Naive thymus-derived CD8-positive, alpha-beta T cell (primary cell): ENCODE measurements at places on chromosomes 7 and 10. TPM values are rescaled to one million over a fixed set of nuclear protein-coding genes. Genes with fewer than 3 reads are reported as not detected.

The COL1A2 gene
- total RNA-seq: not detected

The HIBADH gene
- total RNA-seq: 18.3 TPM

The GSAP gene
- total RNA-seq: 25.8 TPM

The FAM180A gene
- total RNA-seq: not detected

The RRP12 gene
- total RNA-seq: 27.2 TPM

GRCh38 chr7:90180011-90180585 is 25.8 kb downstream of the STEAP1 start:
- H3K27ac ChIP-seq: no peak overlapping the region
- H3K36me3 ChIP-seq: no peaks in the 10 kb centered on the region
- H3K4me3 ChIP-seq: no peak overlapping the region
- peaks cover 9% of the 10 kb centered on the region for H3K27me3 ChIP-seq
- H3K4me1 ChIP-seq: peaks cover 7% of the 10 kb centered on the region

DNA sequence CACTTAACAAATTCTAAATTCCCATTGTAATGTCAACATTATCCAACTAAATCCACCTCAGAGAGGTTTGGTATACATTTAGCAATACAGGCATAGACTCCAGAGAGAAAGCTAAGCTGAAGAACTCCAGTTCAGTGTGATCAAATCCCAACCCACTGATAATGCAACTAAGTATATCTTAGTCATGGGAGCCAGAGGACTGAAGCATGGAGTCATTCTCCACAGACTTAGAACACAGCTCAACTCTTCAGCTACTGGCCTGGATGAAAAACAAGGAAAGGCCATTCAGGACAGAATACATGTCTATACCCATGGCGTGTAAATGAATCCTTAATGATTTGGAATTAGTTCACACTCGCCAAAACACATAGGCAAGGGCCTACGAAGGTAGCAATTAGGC is 27.9 kb downstream of the NOC3L start:
- no peaks in the 10 kb centered on the region for H3K27me3 ChIP-seq
- H3K36me3 ChIP-seq: peaks cover 50% of the 10 kb centered on the region
- DNase-seq: no peak
- no peak overlapping the region for H3K27ac ChIP-seq
- no peak overlapping the region for H3K4me3 ChIP-seq

DNA sequence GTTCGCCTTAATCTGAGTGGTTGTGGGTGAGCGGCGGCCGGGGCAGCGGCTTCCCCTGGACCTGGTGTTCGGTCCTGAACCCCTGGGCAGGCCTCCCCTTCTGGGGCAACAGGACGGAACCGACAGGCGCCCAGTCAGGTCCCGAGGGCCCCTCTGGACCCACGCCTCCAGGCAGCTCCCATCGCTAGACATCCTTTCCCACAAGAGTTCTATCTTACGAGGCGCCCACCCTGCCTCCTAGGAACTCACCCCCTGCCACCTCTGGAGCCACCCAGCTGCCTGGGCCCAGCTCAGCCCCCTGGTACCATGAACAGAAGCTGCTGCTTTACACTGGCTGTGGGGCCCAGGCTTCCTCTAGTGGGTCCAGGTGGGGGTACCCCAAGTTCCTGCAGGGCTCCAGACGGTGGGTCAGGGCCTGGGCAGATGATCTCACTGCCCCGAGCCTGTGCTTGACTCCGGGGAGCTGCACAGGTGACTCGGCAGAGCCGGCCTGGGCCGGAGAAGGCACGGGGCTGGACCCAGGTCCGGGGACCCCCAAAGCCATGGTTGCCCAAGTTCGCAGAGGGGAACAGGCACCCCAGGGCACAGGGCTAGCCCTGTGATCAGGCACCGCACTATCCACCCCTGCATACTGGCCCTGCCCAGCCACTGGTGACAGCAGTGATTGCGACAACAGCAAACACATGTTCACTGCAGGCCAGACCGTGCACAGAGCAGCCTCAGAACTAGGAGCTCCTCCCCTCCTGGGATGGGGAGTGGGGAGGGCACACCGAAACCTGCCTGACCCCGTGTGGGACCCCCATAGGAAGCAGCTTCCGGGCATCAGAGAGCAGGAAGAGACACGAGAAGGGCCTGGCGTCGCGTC is 180.3 kb downstream of the ELFN1 start:
- DNase-seq: no peak
- no peaks in the 10 kb centered on the region for H3K27me3 ChIP-seq
- no peak overlapping the region for H3K4me3 ChIP-seq

DNA sequence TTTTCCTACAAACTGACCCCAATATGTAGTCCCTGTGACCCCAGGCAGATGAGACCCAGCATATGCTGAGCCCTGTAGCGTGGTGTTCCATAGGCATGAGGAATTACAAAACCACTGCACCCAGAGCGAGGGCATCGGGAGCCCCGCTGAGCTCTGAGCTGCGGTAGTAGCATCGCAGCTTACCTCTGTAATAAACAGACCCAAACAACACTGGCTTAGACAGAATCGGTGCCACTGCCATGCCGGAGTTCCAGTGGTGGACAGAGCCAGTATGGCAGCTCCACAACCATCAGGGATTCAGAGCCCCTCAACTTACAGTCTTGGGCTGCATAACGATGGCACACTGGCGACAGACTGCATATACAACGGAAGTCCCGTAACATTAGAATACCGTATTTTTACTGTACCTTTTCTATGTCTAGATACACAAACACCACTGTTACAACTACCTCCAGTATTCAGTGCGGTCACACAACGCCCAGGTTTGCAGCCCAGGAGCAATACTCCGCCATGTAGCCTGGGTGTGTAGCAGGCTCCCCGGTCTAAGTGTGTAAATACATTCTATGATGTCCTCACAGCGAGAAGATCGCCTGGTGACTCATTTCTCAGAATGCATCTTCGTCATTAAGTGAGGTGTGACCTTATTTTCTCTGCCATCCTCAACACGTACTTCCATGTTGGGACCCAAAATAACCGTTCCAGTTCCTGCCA is 68.8 kb downstream of the PROSER2 start:
- no peaks in the 10 kb centered on the region for H3K4me1 ChIP-seq
- no peak overlapping the region for H3K4me3 ChIP-seq
- H3K27me3 ChIP-seq: no peaks in the 10 kb centered on the region
- no peak overlapping the region for H3K27ac ChIP-seq

DNA sequence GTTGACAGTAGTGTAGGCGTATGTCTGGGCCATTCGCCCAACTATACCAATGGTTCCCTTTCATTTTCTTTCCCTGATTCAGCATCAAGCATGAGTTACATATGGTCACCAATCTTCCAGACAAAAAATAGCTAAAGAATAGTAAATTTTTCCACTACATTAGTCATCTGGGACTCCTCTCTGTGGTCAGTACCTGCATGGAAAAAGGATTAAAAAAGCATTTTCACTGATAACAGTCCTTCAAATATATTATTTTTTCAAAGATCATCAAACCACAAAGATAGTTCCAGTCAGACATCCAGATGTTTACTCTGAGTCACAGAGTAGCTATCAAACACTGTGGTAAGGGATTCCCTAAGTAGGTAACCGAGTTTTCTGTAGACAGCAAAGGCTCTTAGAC is 302.6 kb upstream of the SEMA3D start:
- H3K4me1 ChIP-seq: no peaks in the 10 kb centered on the region
- no peaks in the 10 kb centered on the region for H3K27me3 ChIP-seq
- no peak overlapping the region for H3K27ac ChIP-seq
- no peaks in the 10 kb centered on the region for H3K36me3 ChIP-seq
- DNase-seq: no peak
- H3K4me3 ChIP-seq: no peak overlapping the region
